ENCODE measurements at places on chromosomes 11 and 22.

DNA sequence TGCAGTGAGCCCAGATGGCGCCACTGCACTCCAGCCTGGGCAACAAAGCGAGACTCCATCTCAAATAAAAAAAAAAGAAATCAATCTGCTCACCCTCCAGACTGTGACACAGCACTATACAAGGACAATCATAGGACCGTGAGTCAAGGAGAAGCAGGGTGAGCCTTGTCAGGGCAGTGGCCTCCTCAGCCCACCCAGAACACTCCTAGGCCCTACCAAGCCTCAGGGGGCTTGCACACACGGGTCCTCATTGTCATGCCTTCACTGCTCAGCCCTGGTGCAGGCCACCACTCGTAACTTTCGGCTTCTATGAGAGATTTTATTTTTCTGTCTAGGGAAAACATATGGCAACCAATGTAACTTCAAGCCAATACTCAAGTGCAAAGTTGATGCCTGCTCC, 35.8 kb downstream of the DGCR2 start:
- no peak for DNase-seq

DNA sequence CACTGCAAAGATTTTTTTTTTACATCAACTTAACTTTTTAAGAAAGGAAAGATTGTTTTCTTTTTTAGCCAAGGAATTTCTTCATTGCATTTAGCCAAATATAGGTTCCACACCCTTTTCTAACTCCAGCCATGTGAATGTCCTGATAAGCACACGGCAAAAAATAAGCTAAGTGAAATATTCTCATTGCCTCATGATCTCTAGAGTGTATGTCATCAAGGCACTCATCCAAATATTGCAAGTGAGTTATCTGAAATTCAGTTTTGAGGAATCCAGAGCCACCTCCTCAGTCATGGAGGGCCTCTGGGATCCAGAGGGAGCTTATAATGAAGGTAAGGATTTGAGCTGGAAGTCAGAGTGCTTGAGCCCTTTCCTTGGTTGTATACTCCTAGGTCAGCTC, 80.0 kb downstream of the BLID start:
- DNase-seq, result peak; percentile 80

DNA sequence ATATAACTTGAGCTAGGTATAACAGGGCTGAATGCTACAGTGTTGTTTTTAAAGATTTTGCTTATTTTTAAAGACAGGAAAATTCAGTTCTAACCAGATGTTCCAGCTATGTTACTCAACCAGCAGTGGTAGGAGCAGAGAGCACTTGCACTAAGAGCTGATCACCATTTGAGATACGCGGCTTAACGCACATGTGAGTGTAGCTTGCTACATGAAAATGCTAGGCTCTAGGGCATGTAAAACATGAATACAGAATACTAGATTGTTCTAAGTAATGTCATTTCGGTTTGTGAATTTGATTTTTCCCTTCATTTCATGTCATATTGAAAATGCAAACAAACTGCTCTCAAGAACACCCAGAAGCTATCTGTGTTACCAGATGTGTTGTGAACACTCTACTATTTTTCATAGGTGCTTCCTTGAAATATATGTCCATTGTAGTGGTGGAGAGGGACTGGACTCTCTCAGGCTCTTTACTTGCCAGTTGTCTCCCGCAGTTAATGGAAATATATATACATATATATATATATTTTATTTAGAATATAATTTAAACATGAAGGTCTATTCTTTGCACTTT, 10.8 kb upstream of the TECTA start:
- DNase-seq, result no peak

- peak; percentile 9 for DNase-seq
Observed at GRCh38 chr11:47348859-47349258, 3.6 kb downstream of the MYBPC3 start.

GRCh38 chr11:108170184-108170583, 48.8 kb downstream of the ACAT1 start:
- DNase-seq, result no peak

GRCh38 chr22:44628835-44629234, 73.2 kb upstream of the PRR5 start:
- no peak for DNase-seq

- DNase-seq, result no peak
Observed at GRCh38 chr11:44990665-44991064, 40.0 kb upstream of the TP53I11 start.

DNA sequence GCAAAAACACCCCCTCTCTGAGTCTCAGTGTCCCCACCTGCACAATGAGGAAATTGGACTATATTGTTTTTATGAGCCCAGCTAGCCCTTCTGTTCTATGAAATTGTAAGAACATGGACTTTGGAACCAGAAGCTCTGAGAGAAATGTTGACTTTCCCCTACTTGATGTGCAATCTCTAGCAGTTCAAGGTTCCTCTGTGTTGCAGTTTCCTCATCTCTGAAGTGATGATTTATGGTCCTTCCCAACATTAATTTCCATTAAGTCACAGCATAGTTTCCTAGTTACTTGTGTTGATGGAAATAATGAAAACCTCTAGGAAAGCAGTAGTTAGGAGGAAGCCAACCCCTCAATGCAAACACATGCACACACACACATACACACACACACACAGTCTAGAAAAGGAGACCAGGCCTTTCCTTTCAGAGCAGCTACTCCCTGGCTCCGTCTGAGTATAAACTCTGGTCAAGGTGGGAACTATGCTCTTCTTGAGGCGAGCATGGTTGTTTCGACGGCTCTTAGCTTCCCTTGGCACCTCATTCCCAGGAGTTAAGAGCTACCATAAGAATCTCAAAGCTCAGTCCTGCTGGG, 518.4 kb downstream of the SOX6 start:
- DNase-seq, result peak; percentile 14

- no peak for DNase-seq
Observed at GRCh38 chr11:14858404-14858803, 33.6 kb downstream of the CYP2R1 start.

- no peak for DNase-seq
Observed at GRCh38 chr22:17013396-17014100, 5.5 kb upstream of the GAB4 start.

DNA sequence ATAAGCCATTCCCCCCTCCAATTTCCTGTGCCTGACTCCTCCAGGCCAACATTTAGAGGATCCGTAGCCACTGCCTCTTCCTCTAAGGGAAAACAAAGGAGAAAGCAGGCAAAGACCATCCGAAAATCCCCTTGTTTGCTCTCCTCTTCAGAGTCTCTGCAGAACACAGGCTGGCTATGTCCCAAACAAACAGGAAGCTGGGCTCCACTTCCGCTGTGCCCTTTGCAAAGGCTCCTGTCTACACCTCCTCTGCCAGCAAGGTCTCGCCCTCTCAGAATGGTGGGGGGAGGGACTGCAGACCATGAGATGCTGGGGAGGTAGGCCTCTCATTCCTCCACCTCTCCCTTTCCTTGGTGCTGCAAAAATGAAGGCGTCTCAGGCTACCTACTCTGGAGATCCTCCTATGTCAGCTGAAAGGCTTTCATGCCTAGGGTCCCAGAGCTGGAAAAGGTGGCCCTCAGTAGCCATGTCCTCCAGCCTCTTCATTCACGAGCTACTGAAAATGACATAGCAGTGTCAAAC, 596.2 kb downstream of the BUD13 start:
- no peak for DNase-seq

- DNase-seq, result no peak
Observed at GRCh38 chr22:30434843-30435242, 9.3 kb downstream of the MTFP1 start.

DNA sequence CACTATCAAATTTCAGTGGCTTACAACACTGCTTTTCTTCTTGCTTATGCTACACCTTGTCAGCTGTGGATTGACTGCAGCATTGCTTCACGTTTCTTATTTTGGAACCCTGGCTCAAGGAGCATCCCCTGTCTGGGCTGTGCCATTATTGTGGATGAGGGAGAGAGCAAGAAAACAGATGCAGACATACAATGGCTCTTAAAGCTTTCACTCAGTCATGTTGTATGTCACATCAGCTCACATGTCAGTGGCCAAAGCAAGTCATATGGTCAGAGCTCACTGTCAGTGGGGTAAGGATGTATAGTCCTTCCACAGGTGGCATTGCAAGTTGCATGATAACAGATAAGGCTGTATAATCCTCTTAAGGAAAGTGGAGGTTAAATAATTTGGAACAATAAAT, 10.0 kb downstream of the ARHGEF12 start:
- no peak for DNase-seq

DNA sequence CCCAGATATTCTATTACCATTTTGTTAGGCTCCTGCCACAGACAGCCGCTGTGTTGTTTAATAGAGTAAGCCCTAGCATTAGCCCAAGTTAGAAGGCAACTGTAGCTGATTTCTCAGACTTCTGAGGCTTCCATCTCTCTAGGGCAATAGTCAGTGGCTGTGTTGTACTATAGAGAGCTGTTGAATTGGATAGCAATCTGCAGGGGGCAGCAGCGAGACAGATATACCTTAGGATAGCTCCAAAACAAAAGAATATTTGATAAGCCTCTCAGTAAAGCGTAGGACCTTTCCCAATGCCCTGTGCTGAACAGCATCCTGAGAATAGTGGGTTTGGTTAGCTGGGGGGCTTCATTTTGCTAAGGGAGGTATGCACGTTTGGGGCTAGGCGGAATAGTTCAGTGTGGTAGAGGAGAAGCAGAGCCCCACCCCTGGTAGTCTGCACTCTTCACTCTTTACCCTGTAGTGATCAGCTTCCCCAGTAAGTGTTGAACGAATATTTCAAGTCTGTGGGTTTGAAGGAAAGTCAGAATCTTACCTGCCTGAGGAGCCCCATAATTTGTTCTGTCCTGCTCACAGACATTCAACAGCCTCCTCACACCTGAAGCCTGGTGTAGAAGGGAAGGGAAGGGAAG, 515.1 kb downstream of the INSC start:
- DNase-seq, result no peak

- no peak for DNase-seq
Observed at GRCh38 chr11:24714601-24715000, 217.7 kb downstream of the LUZP2 start.

DNA sequence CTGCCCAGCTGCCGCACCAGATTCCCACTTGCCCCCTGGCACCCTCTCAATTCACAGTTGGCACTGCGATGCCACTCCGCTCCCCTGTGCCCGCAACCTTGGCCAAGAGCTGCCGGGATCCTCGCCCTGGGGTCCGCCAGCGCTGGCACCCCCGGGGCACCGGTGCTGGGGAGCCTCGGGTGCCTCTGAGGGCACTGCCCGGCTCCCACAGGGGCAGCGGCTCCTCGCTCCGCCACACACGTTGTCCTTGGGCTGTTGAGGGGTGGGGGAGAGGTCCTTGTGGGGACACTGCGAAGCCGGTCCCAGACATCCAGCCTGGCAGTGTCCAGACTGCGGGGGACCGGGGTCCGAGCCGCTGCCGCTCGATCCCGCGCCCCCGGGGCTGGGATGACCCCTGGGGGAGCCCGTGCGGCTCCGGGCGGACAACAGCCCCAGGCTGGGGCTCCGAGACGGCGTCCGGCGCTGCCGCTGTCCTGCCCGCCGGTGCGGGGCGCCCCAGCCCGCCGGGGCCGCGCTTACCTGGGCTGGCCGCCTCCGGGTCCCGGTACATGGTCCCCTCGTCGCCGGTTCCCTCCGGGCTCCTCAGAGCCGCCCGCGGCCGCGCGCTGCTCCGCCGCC, 496 bp downstream of the SYT7 start:
- DNase-seq, result no peak
